ENCODE measurements at places on chromosomes 5 and 9.

DNA sequence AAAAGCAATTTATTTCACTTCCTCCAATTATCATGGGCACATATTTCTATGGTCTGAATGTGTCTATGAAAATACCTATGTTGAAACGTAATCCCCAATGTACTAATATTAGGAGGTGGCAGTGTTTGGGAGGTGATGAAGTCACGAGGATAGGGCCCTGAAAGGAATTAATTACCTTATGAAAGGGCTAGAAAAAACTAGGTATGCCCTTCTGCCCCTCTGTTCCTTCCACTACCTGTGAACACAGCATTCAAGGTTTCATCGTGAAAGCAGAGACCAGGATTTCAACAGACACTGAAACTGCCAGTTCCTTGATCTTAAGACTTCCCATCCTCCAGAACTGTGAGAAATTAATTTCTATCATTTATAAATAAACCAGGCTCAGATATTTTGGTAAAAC is 1037.1 kb upstream of the C9orf72 start:
- no peak for DNase-seq

- DNase-seq = no peak
These were observed 117.5 kb downstream of the ENTREP1 start for GRCh38 chr9:69442486-69442885.

GRCh38 chr9:108209132-108209685 is 646.6 kb downstream of the ACTL7B start:
- no peak for DNase-seq

- no peak for DNase-seq
These were observed 569 bp downstream of the GALT start for GRCh38 chr9:34647084-34647403.

DNA sequence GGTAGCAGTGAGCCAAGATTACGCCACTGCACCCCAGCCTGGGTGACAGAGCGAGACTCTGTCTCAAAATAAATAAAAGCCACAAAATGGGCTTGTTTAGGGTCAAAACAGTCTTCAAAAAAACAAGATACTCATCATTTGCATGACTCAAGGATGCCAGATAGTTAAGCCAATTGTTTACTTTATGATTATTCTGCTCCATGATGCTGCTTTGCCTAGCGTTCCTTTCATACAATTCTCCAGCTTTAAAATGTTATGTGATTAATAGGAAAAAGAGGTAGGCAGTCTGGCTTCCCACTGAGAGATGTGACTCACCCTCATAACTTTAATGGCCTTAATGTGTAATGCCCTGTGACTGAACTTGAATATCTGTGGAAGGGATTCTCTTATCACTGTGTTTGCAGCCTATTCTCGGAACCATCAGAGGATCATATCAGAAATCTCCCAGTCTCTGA is 364.6 kb upstream of the TRPC7 start:
- DNase-seq = no peak

GRCh38 chr5:148823871-148824270 is 2.5 kb upstream of the ADRB2 start:
- DNase-seq = no peak

GRCh38 chr5:82341325-82341724 is 63.2 kb upstream of the RPS23 start:
- no peak for DNase-seq

- DNase-seq = no peak
These were observed 15.5 kb upstream of the NCS1 start for GRCh38 chr9:130156672-130157071.

DNA sequence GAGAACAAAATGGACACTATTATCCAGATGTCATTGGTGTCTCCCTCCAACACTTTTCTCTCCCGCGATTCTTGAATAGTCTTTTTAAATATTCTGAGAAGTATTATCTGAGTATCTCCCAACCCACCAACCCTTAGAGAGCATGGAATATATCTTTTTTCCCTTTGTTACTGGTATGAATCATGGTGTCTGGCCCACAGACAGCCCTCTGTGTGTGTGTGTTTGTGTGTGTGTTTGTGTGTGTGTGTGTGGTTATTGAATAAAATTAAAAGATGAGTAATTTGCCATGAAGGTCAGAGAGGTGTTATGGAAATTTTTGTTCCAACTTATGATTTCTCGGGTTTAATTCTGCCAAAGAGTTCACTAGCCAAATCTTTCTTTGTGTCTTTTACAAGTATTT is 47.7 kb downstream of the CAMK4 start:
- no peak for DNase-seq
